Effector CD4-positive, alpha-beta T cell (primary cell): ENCODE measurements at places on chromosomes 12 and 14.

- DNase-seq = no peak
Observed at GRCh38 chr14:87055007-87055406, 938.0 kb downstream of the GALC start.

DNA sequence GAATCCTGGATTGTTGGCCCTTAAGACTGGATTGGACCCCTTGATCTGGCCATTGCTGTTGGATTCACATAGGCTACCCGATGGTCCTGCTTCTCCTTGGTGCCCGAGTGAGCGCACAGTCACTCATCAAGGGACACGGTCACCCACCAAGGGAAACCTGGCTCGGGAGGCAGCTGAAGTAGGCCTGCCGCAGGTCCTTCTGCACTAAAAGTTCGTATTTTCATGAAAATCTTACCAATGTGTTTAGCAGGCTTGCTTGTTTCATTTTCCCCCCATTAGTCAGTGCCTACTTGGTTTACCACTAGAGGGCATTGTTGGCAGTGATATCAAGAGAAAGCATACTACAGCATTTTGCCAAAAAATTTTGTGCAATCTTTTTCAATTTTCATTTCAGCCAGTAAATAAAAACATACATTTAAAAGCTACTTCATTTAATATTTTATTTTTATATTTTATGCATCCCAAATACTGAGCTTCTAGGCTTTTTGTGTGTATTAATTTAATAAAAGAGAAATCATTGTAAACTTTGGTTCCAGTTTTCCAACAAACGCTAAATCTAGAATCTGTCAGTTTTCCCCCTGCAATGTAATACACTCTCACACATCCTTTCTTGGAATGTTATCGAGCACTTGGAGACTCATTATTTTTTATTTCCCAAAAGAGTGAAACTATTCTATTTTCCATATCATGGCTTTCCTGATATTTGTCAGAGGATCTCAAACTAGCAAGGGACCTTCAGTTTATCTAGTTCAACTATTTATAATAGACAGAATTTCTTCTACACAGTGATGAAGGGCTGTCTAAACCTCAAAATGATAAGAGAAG is 116.7 kb downstream of the LMNTD1 start:
- DNase-seq = peak; percentile 5

DNA sequence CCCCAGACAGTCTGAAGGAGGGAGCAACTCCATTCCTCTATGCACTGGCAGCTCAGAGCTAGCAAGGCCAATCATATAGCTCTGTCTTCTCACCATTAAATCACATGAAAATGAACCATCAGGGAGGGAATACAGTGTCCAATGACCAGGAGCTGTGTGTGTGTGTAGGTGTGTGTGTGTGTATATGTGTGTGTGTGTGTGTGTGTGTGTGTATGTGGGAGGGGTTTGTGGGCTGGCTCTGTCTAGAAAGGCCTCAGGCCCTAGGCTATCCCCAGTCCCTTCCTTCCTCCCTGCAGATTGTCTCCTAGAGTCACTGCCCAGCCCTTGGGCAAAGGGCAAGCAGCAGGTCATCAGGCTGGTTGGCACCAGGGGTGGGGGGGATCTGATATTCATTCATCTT is 5.7 kb upstream of the SUSD6 start:
- no peak for DNase-seq

GRCh38 chr12:75900226-75900625 is 131.3 kb downstream of the PHLDA1 start:
- DNase-seq = no peak

DNA sequence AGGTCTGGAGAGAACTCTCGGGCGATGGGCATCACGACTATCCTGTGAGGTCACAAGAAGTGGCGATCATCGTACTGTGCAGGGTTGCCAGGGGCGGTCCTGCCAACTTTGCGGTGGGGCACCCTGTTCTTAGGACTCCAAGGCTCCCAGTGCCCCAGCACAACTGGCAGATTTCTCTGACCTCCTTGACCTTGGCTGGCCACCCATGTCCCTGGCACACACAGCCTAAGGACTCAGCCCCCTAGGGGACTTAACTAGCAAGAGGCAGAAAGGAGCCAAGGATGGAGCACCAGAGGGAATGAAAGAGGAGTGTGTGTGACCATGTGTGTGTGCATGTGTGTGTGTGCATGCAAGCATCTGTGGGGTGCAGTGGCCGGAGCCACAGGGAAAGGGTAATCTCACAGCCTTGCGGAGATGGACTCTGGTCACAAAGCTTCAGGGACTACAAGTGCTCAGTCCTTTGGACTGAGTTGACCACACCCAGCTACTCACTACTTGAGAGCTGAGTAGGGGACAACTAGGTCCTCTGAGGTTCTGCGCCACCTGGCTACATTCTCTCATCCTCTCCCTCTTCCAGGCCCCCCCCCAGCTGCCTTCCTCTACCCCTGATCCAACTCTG is 13.7 kb downstream of the SLC48A1 start:
- no peak for DNase-seq

GRCh38 chr12:24360907-24361306 is 411.4 kb upstream of the SOX5 start:
- DNase-seq = no peak

GRCh38 chr14:58560208-58560607 is 77.6 kb upstream of the DACT1 start:
- DNase-seq = no peak

DNA sequence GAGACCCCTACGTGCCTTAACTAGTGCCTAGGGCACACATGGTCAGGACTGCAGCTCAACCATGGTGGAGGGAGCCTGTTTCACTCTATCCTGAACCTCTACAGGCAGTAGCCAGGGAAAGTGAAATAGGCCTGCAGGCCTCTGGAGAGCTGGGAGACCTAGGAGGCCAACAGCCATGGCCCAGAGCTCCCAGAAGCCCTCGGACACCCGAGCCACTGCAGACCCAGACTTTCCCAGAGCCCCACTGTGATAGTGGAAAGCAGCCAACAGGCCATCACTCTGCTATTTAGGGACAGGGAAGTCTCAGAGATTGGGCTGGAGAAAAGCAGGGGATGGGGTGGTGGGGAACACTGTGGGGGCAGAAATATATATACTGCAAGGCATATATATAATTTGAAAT is 56.5 kb upstream of the ZFP36L1 start:
- DNase-seq = no peak

GRCh38 chr14:105069871-105070759 is 4.9 kb upstream of the GPR132 start:
- no peak for DNase-seq

DNA sequence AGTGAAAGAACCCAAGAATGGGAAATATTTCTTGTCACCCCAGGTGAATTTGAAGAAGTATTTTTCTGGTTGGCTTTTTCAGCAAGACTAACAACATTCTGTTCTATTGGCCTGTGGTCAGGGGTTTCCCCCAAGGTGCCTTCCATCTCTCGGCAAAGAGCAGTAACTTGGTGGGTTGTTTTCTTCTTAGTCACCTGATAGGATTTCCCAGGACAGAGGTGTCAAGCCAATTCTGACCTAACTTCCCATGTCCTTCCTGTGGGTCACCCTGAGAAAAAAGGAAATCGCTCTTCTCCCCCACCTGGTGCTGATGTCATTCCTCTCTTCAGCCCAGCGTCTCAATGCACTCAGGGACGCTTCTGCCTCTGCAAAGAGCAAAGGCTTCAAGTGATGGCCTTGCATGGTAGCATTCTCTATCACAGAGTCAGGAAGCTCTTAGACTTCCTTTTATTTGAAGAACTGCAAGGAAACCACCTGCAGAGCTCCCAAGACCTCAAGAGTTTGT is 16.1 kb upstream of the IFNG start:
- peak; percentile 60 for DNase-seq

DNA sequence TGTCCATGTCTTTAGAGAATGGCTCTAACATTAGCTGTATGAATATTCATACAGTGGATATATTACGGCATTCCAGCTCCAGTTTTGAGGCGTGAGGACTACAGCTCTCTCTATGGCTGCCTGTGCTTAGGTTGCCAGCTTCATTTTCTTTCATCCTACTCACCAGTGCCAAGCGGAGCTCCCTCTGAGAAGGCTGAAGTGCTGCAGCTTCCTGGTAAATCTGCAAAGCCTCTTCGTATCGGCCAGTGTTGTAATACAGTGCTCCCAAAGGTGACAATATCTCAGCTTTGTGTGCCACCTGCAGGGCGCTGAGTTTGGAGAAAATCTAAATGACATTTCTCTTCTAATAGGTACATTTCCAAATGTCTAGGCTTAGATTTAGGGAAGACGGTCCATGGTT is 19.8 kb upstream of the OVCH1 start:
- DNase-seq = no peak

- no peak for DNase-seq
Observed at GRCh38 chr12:124345795-124346194, 50.9 kb downstream of the RFLNA start.

GRCh38 chr12:127230843-127231260 is 1036.1 kb upstream of the TMEM132C start:
- DNase-seq = no peak

- DNase-seq = no peak
Observed at GRCh38 chr12:54562750-54563356, 13.5 kb downstream of the PDE1B start.

- peak; percentile 11 for DNase-seq
Observed at GRCh38 chr14:68977718-68978171, 1.4 kb downstream of the ACTN1 start.

DNA sequence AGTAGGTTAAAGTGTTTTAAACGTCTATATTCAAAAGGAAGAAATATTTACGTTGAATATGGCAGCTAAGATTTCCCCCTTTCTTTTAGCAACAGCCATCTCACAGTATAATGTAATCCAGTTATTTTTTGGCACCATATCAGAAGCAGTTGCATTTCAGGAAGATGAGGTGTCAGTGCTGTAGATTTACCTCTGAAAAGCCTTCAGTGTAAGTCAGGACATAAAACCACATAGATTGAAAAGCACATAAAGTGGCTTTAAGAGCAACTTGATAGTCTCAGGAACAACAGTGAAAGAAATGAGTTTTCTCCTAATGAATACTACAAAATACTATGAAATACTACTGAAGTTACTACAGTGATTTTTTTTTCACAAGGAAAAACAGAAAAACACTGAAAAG is 6.9 kb downstream of the MLH3 start:
- DNase-seq = no peak

- DNase-seq = no peak
Observed at GRCh38 chr14:100038065-100038464, 27.2 kb upstream of the EVL start.

- no peak for DNase-seq
Observed at GRCh38 chr14:100557658-100558057, 29.6 kb downstream of the BEGAIN start.

DNA sequence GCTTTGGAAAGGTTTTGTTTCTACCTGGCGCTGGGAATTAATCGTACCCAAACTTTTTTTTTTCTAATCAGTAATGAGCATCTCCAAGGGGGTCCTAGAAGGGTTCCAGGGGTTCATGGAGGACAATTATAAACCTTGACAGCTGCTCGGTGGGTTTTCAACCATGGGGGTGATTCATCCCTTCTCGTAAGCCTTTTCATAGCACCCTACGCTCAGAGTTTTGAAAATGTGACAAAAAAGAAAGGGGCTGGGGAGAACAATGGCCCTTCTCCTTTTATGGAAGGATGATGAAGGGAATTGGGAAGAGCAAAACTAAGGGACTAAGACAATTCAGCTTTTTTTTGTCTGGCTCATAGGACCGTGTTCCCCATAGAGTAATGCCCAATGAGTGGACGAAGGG is 196.7 kb downstream of the ZFP36L1 start:
- DNase-seq = no peak

DNA sequence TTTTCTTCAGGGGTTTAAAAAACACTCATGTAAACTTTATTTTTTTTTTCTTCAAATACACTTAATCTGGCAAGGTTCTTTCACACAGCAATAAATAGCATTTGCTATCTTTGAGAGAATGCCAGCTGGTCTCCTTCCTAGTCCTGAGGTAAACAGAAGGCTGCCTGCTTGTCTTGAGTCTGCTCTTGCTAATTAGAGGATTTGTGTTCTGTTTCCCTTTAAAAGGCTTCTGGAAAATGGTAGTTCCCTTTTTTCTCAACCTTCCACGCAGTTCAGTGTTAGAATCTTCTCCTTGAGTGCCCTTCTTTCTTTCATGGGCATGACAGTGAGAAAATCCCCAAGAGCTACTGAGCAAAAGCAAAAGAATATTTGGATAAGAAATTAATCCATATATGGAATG is 92.3 kb upstream of the DCN start:
- DNase-seq = no peak

- DNase-seq = no peak
Observed at GRCh38 chr12:9910716-9911421, 21.3 kb downstream of the CLEC2A start.

GRCh38 chr14:55593698-55594097 is 13.7 kb downstream of the KTN1 start:
- no peak for DNase-seq

GRCh38 chr12:586318-587071 is 76.8 kb downstream of the NINJ2 start:
- DNase-seq = no peak

DNA sequence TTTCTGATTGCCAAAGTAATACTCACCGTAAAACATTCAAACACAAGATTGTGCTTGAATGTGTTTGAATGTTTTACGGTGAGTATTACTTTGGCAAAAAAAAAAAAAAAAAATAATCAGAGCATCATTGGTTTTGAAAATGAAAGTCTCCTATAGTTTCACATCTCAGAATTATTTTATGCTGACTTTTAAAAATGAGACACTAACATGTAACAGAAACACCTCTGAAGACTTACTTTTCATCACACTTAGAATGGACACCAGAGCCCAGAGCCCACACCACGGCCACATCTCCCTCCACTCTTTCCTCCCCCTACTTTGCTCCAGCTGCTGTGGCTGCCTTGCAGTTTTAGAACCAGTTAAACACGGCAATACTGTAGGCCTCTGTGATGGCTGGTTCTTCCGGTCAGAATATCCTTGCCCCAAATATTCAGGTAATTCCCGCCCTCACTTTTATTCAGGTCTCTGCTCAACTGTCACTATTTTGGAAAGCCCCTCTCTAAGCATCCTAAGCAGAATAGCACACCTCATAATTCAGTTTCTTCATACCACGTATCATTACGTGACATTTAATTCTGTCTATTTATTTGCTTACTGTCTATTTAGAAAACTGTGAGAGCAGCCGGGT is 138.9 kb upstream of the MAX start:
- DNase-seq = no peak

DNA sequence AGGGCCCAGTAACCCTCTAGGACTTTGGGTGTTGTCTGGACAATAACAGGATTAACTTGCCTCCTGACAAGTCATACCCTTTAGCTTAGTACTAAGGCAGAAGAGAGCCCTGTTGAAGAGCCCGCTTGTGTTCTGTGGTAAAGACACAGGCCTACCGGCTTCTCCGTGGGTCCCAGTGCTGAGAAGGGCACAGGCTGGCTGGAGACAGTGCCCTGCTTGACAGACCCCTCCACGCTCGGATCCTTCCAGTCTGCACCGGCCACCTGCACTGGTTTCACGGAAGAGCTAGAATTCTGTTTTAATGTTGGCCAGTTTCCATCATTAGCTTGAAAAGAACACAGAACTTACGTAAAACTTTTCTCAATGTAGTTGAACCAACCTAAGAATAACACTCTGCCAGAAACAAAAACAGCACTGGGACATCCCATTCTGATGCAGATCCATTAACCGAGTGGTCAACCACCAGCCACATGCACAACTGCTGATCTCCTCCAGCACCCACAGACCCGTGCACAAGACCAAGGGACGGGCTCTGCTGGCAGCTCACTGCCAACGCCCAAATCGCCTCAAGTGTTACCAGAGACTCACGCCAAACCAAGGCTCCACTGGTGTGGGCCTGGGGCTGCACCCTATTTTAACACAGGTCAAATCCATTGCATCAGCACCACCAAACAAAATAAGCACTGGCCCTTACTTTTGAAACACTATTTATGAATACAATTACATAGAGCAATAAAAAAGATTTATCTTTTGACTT is 27.1 kb downstream of the ZFYVE21 start:
- DNase-seq = no peak
